ENCODE measurements at places on chromosomes 7 and 10.
A peak's percentile ranks its signal among the peaks of the same experiment; 100 is the strongest.

DNA sequence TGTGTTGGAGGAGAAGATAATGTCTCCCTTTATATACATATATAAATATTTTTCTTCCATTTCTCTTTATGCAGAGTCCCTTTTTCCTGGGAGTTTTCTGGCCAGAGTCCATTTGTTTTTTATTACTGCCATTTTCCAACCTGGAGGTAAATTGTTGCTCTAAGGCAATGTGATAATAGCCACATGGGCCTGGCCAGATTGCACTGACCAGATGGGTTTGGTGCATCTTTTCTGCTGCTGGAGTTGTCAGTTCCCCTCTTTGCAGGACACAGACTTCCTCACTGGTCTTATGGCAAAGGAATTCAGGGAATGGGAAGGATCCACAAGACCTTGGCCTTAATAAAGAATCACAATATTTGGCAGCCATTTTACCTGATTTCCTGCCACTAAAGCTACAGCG lies 254.9 kb downstream of the SORCS3 start:
- DNase-seq, result no peak

- peak; percentile 67 for DNase-seq
Measured at GRCh38 chr10:3067118-3067858, at the start of gene PFKP. Gene PFKP (plus strand): TSS chr10:3067548. CDS start chr10:3067596, 48 bp downstream.

DNA sequence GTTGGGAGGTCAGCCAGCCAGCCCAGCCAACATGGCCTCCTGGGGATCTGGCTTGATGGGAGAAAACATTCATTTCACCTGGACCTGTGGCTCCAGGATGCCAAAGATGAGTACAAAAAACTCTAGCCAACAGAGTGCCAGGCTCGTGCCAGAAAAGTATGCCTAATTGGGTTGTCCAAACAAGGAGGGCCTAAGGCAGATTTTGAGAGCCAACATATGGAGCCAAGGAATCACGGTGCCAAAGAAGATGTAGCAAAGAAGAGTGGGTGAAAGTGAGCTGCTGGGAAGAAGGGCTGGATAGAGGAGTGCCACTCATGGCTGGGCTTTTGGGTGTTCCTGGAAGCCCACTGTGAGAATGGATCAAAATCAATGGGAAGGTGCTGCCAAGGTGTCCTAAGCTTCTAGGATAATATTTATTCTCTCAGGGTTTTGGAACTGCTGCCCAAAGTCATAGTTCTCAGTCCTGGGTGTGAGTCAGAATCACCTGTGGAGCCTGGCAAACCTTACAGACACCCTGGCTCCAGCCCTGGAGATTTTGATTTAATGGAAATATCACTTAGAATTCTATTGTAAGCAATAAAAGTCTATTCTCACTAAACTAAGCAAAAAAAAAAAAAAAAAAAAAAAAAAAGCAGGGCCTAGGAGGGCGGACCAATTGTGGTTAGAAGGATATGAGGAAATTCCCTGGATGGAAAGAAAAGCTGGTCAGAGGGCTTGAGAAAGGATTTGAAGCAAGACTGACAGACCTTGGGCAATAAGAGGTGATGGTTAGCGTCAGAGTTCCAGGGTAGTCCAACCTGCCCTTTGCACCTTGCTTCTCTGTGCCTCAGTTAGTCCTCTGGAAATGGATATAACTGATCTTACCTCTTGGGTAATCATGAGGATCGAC lies 182.2 kb upstream of the PRR15 start:
- DNase-seq, result no peak

DNA sequence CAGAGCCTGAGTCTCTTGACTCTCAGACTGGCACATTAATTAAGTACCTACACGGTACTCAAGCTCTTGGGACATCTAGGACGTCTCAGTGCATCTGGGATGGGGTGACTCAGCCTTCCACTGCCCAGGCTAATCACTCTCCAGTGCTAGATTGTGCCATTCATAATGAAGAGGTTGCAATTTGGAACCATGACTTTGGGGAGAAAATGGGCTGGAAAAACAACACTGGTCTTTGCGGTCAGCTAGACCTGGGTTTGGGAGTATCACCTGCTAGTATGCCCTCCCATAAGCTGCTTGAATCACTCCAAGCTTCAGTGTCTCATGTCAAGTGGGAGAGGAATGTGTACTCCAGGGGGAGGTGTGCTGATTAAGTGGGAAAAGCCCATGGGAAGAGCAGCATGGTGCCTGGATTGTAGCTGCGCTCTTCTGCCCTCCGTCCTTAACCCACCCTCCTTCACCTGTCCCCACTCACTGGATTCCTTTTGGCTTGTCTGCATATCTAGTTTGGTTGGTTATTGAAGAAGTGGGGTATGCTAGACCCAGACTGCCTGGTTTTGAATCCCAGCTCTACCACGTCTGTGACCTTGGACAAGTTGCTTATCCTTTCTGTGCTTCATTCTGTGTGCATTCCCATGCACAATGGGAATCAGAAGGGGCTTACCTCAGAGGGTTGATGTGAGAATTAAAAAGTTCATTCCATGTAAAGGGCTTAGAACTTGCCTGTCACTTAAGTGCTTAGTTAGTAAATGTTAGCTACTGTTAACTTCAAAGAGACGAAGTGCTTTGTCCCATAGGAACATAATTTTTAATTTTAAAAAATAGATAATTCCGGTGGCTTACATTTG lies 3.8 kb downstream of the NFE2L3 start:
- DNase-seq, result no peak

DNA sequence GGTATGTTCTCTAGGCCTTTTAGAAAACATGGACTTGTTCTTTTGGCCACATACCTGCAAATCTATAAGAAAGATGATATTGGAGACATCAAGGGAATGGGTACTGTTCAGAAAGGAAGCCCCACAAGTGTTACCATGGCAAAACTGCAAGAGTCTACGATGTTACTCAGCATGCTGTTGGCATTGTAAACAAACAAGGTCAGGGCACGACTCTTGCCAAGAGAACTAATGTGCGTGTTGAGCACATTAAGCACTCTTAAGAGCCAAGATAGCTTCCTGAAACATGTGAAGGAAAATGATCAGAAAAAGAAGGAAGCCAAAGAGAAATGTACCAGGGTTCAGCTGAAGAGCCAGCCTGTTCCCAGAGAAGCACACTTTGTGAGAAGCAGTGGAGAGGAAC lies 37.1 kb downstream of the SDK1 start:
- no peak for DNase-seq

- no peak for DNase-seq
Measured at GRCh38 chr7:74396993-74397392, 56.7 kb upstream of the GTF2IRD1 start.

- no peak for DNase-seq
Measured at GRCh38 chr7:29009947-29010346, 51.8 kb upstream of the TRIL start.
